ENCODE measurements at places on chromosomes 16 and 17.

DNA sequence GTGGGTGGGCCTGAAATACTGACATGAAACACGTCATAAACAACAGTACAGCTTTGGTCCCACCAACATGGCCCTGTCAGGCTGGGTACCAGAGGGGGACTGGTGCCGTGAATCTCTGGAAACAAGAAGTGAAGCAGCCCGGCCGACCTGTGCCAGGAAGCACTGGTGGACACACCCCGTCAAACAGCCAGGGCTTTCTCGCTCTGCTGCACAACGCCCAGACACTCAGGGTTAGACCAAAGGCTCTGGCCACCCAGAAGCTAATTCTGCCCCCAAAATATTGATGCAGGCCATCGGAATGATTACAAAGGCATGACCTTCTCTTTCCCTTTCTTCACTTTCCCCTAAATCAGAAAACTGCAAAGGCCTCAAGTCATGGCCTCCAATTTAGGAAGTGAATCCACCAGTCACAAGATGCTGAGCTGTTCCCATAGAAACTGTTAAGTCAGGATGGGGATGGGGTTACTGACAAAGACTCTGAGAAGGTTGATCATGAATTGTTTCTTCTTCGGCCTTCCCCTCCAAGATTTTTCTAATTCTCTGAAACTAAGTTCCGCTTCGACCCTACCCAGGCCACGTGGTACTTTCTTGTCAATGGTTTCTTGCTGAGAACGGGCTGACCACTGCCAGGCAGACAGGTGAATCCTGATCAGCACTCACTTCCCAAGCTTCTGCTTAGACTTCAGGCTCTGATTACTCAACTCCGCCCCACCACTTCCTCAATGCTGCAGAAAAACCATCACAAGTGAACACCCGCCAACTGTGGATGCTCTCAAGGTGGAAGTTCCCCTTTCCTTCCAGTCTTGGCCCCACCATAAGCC lies 6.7 kb downstream of the PITPNA start:
- no peak for DNase-seq

- no peak for DNase-seq
Measured at GRCh38 chr16:66512272-66513110, 37.4 kb downstream of the TK2 start.

GRCh38 chr17:81440511-81441244 lies 45.4 kb downstream of the BAHCC1 start:
- DNase-seq, result no peak

- no peak for DNase-seq
Measured at GRCh38 chr17:75814900-75815373, 29.3 kb downstream of the UNC13D start.

DNA sequence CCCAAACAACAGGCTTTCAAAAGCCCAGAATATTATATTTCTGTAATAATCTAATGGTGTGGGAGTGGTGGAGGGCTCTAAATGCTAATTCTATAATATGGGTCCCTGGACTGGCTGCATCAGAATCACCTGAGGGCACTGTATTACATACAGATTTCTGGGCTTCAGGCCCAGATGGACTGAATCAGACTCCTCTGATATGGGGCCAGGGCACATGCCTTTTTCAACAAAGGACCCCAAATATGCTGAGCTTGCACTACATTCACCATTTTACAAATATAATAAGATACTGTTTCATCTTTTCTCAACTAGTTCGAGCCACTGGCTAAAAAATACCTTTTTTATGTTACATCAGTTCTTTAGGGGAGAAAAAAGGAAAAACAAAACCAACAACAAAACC lies 309.7 kb downstream of the MAP2K6 start:
- DNase-seq, result no peak
